ENCODE measurements at places on chromosomes 11 and 22.

- no peak for DNase-seq
These were observed 52.2 kb downstream of the NUP98 start for GRCh38 chr11:3745161-3745560.

- DNase-seq, result no peak
These were observed 168.9 kb downstream of the MIAT start for GRCh38 chr22:26825960-26826935.

DNA sequence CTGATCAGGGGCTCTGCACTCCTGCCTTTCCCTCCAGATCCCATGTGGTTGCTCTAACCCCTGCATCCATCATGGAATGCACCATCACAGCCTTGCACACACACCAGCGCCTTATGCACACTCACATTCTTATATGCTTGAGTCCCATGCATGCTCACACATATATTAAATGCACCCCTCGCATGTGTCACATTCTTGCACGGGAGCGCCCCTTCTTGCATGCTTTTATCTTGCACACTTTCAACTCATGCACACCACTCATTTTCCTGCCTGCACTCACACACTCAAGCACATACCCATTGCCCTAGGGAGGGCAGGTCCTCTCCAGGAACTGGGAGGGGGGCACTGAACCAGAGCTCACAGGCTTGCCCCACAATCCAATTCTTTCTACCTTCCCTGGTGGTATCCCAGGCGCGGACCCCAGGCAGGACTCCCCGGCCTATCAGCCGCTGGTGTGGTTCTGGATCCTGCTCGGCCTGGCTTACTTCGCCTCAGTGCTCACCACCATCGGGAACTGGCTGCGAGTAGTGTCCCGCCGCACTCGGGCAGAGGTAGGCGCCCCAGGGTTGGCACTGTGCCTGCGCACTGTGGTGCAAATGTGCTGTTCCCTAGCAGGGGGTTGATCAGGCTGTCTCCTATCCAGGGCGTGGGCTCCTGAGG, 2.3 kb upstream of the CATSPERZ start:
- DNase-seq, result no peak

- DNase-seq, result no peak
These were observed 45.4 kb downstream of the MYO7A start for GRCh38 chr11:77173494-77173893.

DNA sequence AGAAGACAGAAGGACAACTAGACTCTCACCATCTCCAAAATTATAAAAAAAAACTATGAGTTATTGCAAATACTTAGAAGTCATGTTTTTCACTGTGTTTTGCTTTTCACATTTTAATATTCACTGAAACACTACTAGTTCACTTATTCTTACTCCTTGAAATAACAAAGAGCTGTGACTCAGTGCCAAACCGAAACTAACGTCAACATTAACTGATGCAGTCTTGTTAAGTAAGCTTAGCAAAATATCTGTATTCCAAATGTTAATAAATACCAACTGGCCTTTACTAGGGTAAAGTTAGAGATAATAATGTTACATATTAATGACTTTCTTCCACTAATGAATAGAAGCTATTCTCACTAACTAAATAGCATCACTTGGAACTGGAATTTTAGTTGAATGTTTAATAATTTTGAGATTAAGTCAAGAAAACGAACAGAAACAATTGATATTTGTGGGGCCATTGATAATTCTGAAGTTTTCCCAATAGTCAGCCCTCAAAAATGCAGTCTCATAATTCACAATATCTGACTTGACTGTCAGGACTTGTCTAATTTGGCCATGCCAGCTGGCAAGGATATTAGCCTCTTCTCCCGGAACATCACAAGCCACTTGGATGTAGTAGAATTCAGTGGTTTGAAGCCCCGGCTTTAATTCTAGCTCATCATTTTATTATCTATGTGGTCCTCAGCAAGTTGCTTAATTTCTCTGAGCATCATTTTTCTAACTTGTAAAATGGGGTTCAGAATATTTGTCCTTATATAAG, 230.1 kb upstream of the DDI1 start:
- no peak for DNase-seq
